ENCODE measurements at places on chromosomes 5 and 9.
A peak's percentile ranks its signal among the peaks of the same experiment; 100 is the strongest.

GRCh38 chr5:170769898-170770416 is 13.6 kb upstream of the GABRP start:
- DNase-seq = no peak

DNA sequence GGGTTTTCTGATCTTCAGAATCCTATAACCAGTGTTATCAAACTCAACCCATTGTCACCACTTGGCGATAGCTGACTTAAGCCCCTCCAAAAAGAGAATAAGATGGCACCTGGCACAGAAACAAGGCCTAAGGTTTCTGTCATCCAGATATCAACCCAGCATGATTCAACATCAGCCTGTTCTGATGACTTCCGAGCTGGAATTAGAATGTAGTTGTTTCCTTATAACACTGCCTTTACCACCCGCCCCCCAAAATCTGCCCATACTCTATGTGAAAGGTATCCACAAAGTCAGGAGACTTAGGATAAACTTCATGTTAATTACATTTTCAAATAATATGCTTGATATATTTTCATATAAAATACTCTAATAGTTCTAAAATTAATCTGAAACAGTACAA is 5.2 kb downstream of the KLF9 start:
- DNase-seq = no peak

- no peak for DNase-seq
Observed at GRCh38 chr5:122741681-122742080, 33.2 kb upstream of the SNX2 start.

DNA sequence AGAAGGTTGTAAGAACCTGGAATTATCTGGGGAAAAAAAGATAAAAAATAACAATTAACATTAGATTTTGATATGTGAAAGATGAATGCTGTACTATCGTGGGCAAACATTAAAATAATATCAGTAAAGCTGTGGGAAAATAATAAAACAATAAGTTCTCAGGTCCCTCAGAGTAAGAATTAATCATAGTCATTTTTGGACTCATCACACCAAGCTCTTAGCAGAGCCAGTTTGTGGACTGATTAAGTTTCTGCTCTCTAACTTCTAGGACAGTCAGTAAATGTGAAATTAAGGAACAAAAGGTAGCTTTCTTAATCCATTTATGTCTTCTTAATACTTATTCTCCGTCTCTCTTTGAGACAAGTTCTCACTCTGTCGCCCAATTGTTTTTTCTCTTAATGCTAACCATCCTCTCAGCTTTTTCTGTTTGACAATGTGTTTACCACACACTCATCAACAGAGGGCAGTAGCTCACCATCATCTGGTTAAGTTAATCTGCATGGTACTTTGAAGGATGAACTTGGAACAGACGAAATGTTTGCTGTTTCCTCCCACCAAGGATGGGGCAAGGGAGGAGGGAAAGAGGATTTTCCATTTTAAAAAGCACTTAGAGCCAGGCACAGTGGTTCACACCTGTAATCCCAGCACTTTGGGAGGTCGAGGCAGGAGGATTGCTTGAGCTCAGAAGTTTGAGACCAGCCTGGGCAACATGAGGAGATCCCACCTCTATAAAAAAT is 5.3 kb upstream of the ACO1 start:
- DNase-seq = no peak

- DNase-seq = no peak
Observed at GRCh38 chr9:70504834-70505233, 90.4 kb upstream of the KLF9 start.

- peak; percentile 77 for DNase-seq
Observed at GRCh38 chr9:129495620-129496472, 125.1 kb downstream of the C9orf50 start.

DNA sequence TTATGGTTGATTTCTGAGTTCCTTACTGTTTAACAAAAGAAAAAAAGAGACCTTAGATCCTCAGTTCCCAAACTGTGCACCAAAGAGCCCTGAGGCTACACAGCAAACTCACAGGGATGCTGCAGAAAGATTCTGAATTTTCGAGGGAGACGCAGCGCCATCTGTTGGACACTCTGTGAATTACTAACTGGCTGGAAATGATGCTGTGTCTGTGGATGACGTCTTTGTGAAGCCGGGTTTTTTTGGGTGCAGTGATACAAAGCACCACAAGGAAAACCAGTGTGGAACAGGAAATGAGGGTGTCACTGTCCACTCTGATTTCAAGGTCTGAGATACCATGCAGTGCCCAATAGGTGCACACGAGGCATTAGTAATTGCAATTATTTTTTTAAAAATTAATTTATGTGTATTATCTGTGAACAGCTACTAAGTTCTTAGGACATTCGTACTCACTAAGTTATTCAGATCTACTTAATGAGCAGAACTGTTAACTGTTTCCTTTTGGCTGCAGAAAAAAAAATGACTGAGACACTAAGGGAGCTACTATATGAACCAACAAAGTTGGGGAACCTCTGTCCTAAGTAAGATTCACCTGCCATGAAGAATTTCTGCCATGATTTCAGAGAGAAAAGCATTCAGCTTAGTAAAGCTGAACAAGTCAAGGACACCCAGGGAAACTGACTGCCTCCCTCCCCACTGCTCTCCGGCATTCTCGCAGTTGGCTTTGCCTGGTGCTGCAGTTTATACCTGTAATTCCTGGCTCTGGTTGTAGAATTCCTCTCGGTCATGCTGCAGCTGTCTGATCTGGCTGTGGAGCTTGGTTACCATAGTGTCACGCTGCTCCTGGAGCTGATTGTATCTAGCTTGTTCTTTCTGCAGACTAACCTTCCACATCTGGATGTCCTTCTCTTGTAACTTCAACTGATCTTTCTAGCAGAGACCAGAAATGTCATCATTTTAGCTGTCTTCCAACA is 23.4 kb downstream of the SPACA9 start:
- peak; percentile 52 for DNase-seq

DNA sequence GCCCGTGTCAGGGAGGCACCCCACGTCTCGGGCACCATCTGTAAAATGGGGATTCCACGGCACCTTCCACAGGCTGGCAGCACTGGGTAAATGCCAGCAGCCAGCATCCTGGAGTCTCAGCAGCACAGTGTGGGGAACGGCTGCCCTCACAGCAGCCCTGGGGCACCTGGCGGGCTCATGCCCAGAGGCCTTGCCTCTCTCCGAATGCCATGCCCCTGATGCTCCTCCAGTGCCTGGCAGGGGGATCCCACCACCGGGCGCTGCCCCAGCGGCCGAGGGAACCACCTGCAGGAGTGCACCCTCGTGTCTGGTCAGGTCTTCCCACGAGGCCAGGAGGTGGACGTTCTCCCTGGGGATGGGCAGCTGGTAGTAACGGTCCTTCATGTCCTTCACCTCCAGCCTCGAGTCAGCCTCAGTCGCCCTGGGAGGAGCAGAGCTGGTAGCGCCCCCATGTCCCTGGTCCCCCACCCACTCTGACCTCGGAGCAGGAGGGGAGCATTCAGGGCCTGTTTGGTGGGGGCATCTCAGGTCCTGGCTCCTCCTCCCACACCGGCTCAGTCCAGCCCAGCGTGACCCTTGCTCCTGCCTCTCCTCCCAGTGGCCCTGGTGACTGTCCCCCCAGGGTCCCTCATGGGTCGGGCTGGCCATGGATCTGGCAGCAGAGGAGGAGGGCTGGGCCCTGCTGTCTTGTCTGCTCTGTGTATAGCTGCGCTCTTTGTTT is 49.9 kb upstream of the NRARP start:
- DNase-seq = no peak

DNA sequence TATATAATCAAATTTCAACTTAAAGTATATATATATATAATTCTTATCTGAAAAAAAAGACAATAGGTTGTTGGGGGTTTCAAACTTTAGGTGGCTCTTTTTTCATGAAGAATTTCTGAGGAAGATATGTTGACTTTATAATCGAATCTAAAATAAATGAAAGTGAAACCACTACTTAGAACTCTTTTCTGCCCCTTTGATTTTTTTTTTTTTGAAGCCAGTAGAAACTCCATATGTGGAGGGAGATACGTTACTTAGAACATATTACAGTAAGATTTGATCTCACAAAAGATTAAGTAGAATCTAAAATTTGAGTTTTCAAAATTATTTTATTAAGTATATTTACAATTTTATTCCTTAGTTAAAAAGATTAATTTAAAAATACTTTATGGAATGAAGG is 96.9 kb downstream of the ATG10 start:
- no peak for DNase-seq

- no peak for DNase-seq
Observed at GRCh38 chr9:128383791-128384190, 12.6 kb downstream of the URM1 start.

DNA sequence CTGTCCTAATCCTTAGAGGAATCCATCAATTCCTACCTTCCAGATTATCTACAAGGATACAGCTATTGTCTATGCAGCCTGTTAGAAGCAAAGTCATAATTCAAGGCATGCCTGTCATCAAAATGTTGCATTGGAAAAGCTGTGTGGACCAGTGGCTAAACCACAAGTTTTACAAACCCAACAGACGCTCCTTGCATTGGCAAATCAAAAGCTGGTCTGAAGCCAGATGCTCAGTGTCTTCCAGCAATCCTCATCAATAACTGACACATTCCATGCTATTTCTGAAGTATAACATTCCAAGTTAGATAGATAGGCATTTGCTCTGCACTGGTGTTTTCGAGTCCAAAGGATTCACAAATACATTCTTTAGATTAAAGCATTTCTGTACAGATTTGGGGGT is 213.6 kb downstream of the EBF1 start:
- DNase-seq = no peak

- DNase-seq = no peak
Observed at GRCh38 chr9:105242557-105242956, 1.9 kb upstream of the SLC44A1 start.

DNA sequence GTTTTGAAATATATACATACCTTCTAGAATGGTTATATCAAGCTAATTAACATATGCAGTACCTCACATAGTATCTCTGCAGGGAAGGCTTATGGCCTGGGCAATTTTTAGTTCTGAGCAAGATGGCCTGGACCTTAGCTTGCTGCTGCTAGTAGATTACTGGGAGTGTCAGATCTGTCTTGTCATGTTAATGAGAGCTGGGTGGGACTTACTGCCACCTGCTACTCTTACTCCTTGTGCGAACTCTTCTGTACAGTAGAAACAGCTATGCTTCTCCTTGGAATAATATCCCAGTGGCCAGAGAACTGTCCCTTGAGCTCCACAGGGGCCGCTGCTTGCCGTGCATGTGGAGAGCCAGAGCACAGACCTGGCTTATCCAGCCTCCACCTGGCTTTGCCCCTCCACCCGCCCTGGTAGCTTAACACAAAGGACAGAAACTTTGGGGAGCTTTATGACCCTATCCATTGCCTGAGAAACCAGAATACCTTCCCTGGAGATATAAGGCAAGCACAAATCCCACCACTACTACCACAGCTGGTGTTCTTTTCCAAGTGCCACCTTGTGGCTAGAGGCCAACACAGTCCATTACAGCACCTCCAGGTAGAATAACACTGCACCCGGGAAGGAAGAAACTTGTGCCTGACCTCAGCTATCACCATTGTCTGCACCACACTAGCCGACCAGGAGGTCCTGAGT is 74.4 kb upstream of the RUSC2 start:
- DNase-seq = no peak

- DNase-seq = no peak
Observed at GRCh38 chr5:112636751-112637150, 100.9 kb upstream of the APC start.

DNA sequence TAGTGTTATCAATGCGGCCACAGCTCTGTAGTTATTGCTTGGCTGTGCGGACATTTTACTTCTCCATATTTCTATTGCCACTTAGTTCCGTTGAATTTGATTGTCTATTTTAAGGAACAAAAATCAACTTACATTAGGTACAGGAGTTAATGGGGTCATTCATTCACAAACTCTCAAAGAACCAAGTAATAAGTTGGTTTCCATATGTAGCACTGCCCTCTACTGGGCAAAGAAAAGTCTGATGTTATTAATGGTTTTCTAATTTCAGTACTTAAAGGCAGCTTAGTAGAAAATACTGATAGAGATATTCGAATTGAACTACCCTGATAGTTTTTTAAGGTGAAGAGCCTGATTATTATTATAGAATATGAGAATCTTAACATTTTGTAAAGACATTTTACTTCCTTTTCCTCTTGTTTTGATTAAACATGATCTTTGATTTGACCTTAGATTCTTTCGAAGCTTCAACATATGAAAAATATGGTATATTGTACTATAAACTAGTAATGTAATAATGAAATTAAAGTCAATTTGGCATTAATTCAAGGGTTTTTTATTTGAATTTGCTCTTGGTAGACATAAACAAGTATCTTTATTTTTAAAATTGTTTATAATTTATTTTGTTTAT is 119.5 kb upstream of the CTNND2 start:
- no peak for DNase-seq

DNA sequence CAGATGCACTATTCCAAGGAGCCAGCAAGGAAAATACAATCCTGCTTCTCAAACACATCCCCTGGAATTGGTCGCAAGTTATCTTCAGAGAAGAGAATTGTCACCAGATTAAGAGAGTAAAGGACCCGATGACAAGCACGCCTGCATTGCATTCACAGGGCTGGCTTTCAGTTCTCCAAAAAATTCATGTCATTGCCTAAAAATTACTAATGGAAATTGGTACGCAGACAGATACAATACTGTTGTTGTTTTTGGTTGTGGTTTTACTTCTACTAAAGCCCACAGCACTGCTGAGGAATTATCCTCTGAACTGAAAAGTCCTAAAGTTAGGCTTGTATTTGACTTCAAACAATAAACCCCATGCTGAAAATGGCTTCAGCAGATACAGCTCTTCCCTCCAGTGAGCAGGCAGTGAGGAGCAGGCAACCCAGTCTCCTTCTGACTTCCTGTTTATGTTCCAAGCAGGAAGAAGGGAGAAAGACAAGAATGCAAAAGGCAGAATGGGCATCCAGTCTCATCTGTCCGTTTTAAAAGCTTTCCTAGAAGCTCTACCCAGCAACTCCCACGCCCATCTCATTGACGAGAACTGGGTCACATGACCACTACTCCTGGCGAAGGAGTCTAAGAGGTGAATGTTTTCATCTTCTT is 80.6 kb upstream of the ZNF366 start:
- no peak for DNase-seq

DNA sequence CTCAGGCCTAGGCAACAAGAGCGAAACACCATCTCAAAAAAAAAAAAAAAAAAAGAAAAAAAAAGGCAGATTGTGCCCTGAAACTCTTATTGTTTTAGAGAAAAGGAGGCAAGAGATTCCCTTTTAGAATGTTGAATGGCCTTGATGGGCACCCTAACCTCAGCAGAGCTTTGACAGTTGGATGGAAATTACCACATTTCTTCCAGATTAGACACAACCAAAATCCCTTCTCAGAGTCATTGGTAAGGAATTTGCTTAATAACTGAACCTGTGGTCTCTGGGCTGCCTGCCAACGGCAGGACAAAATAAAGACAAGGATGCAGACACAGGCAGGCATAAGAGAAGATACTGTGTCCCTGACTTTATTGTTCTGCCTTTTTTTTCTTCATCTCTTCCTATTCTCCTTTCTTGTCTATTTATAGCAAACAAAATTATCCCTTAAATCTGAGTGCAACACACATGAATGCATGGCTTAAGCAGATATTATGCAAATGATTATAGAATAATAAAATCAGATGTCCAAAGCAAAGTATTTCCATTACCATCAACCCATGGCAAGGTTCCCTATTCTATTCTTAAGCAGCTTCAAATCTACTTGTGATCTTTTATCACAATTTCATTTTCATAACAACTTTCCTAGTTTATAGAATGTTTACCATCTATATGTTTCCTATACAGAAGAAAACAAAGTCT is 37.3 kb upstream of the TRIO start:
- DNase-seq = no peak

GRCh38 chr9:79588488-79589223 is 16.9 kb downstream of the TLE4 start:
- no peak for DNase-seq
